Fibroblast of skin of right biceps (primary cell): ENCODE measurements at places on chromosomes 12 and 14.

DNA sequence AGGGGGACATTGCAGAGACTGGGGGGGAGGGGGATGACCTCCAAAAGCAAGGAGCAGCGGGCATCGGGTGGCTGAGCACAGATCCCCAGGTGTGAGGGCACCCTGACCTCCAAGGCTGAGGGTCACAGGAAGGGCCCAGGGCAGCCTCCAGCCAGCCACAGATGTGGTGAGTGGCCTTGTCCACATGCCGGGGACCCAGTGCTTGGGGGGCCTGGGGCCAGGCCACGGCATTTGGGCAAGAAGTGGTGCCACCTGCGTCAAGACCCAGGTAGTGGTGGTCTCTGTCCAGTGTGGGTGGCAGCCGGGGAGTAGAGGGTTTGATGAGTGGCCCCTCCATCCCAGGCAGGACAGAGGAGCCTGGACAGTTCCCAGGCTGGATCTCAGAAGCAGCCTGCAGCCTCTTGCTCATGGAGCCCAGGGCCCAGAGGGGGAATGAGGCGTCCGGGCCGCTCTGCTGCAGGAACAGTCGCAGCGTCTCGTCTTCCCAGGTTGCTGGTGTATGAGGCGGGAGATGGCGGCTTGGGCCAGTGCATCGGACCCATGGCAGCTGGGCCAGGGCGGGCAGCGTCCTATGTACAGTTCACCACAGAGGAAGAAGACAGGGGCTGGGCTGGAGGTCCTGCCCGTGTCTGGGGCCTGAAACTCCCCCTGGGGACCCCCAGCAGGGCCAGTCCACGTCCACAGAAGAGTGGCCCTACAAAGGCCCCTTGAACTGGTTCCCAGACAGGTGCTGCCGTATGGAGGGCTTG lies 33.5 kb downstream of the CCNK start:
- DNase-seq, result no peak

DNA sequence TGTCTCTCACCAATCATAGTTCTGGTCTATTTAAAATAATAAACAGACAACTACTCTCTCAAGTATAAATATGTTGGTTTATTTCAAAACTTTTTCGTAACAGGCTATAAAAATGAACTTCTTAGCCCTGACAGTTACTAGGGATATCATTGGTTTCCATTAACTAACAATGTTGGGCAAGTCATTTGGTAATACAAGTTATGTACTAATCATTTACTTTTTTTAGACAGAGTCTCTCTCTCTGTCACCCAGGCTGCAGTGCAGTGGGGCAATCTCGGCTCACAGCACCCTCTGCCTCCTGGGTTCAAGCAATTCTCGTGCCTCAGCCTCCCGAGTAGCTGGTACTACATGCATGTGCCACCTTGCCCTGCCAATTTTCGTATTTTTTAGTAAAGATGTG lies 14.6 kb upstream of the KANSL2 start:
- DNase-seq, result no peak

DNA sequence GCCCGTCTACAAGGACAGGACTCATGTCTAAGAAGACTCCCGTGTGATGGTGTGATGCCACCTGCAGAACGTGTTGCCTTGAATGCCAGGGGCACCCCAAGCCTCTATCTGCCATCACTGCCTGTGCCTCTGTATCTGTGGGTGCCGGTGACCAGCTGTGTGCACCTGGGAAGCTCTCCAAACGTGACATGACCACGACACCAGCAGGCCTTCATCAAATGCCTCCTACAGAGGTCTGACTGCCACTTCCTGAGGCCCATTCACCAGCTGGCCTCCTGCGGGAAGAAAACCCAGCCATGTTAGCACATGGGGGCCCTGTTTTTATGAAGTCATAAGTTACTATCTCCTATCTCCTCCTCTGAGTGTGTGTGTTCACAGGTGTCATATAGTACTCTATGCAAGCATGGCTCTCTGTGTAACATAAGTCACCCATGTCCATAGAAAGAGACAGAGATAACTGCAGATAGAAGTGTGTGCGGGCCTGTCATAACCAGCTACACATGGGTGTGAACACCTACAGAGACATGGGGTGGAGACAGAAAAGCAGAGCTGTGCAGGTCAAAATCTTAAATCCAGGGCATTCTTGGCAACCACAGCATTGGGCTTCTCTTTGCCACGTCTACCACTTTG lies 18.3 kb upstream of the SERPINA4 start:
- no peak for DNase-seq

GRCh38 chr12:102483466-102483865 lies 3.1 kb upstream of the IGF1 start:
- no peak for DNase-seq

DNA sequence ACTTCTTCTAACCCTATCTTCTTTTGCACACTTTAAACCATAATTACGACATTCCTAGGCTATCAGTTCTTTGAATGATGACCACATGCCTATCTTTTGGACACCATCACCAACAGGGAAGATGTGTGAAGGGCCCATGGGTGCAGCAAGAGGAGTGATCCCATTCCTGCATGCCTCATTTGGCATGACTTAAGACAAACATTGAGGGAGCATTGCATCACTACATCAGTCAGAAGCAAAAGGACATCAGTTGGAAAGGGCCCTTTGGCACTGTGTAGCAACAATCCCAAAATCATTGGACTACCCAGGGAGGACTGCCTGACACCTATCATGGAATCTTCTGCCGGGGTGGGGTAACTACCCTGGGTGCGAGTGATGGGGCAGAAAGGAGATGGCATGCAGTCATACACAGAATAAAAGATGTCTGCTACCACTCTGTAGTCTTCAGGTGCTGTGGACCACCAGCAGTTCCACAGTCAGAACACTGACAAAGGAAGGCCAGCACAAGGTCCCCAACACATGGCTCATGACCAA lies 10.7 kb upstream of the TMBIM6 start:
- peak; percentile 15 for DNase-seq

DNA sequence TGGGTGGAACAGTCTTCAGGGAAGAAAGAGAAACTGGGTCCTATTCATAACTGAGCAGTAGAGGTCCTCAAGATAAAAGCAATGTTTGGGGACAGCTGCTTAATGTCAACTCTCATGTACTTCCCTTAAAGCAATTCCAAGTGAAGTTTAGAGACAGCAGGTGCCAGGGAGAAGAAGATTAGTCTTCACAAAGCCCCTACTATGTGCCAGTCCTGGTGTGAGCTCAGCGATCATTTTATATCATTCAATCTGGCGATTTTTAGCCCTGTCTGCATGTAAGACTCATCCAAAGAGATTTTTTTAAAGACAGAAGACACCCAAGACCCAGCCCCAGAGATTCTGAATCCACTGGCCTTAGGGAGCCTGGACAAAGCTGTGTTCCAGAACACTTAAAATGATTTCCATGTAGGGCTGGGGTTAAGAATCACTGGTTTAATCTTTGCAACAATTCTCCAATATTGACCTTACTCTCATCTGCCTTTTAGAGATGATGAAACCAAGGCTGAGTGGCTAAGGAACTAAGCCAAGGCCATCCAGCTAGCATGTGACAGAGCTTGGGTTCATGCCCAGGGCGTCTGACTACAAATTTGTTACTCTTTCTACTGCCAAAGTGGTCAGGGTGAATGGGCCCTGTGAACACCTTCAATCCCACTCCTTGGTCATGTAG lies 404.5 kb upstream of the TBX3 start:
- DNase-seq, result no peak

- DNase-seq, result no peak
Observed at GRCh38 chr12:29050503-29050902, 98.6 kb upstream of the FAR2 start.

- DNase-seq, result no peak
Observed at GRCh38 chr14:69754487-69754886, 12.5 kb upstream of the SRSF5 start.

GRCh38 chr12:12776261-12776660 lies 9.2 kb upstream of the APOLD1 start:
- DNase-seq, result no peak

DNA sequence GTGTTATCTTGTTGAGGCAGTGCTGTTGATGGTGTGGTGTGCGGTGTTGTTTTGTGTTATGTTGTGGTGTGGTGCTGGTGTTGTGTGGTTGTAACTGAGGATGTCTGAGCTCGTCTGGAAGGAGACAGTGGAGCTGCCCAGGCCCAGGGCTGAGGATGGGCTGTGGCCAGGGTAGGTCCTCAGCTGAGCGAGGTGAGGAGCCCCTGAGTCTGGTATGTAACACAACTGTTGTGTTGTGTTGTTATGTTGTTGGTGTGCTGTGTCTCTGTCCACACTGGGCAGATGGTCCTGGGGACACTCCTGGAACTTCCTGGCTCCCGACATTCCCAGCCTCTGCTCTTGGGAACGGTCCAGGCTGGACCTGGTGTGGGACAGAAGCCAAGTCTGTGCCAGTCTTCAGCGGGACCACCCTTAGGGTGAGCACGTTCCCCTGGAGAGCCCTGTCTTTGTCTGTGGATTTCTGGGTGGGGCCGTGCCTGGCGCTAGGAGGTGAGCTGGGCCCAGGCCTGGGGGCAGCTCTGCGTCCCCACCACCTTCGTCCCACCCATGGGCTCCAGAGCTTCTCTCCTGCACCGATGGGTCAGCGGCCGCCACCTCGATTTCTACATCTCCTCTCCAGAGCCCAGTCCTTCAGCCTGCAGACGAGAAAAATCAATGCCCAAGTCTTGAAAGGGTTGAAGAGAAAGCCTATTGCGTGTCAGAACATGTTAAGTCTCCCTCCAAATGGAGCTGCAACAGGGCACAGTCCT lies 27.4 kb upstream of the SFSWAP start:
- no peak for DNase-seq

DNA sequence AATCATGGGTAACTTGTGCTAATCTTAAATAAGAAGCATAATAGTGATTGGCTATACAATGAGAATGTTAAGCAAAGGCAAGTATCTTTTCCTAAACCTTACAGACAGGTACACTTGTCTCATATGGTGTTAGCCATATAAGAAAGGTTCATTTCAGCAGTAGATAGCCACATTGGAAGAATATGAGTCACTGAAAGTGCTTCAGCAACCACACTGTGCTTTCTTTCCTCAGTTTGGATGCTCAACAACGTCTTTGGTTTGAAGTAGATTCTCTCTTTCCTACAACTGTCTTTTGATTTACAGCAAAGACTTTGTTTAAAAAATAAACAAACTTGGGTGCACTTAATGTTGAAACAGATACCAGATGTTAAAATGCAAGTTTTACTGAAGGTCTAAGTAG lies 8.9 kb downstream of the DDHD1 start:
- no peak for DNase-seq

DNA sequence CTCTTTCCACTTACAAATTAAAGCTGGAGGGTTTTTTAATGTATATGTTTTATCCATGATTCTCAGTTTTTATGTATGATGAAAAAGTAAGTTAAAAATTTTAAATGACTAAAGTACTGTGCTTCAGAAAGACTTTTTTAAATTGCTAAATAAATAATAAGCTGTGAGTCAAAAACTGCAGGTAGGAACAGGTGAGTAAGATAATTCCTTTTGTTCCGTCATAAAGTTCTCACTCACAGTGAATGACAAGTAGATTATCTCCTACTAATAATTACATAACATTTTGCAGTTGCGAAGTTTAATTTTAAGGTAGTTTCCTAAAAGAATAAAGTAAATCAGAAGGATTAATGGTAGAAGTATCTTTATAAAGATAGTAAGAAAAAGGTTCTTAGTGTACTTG lies 78.0 kb downstream of the PRKCH start:
- DNase-seq, result no peak

DNA sequence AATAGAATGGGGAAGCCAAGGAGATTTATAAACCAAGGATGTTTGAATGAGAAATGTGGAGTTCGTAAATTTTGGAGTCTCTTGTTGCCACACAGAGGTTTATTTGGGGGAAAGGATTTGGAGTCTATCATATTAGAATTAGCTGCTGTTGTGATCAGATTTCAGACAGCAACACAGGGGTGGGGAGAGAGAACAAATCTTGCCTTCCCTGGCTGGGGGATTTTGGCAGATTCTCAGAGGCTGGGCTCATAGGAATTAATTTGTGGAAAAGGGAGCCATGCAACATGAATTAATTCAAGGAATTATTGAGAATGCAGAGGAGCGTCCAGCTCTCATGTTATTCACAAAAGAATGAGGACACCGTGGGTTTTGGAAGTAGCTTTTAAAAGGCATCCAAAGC lies 73.9 kb upstream of the PRMT8 start:
- no peak for DNase-seq

DNA sequence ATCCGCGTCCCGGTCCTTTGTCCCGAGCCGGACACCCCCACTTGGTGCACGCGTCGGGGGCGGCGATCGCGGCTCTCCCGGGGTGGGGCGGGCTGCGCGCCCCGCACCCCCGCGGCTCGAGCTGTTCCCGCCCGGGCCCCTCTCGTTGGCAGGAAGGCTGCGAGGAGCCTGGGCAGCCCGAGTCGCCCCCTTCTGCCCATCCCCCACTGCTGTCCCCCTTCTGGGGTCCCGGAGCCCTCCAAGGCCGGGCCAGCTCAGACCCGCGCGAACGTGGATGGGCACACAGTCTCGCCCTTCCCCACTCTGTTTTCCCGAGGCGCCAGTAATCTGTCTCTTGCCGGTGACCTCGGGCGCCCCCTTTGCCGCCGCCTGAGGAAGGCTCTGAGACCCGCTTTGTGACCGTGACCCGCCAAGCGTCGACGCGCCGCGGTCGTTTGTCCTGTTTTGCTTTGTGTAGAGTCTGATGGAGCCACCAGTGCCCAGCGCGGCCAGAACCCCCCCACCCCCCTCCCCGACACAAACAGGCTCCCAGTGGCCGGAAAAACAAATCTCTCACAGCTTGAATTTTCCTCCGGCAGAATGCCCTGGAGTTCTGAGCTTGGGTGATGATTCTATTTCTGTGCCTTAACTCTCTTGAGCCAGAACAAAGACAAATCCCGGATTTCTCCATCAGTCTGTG lies 610 bp downstream of the C14orf132 start:
- DNase-seq, result peak; percentile 29

DNA sequence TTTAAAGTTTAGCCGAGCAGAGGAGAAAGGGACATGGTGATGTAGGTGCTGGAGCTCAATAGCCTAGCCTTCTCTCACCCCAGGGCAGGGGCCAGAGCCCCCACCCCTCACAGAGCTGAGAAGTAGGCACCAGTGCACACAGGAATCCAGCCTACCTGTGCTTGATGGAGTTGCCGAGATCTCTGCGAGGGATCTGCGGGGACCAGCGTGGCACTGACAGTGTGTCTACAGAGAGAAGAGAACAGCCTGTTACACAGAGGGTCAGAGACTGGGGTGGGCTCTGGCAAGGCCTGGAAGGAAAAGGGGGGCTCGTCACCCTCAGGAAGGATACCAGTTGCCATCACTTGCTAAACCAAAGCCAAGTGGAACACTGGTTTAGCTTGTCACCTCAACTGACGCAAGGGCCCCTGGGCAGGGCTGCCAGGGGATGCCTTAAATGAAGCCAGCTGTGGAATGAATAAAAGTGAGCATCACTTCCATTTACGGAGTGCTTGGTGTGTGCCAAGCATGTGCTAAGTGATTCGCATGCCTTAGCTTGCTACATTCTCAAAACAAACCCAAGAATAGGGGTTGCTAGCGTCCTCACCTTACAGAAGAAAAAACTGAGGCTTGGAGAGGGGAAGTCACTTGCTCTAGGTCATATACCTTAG lies 220.8 kb upstream of the NOS1 start:
- DNase-seq, result peak; percentile 22

GRCh38 chr12:132561427-132562156 lies 48.8 kb downstream of the LRCOL1 start:
- DNase-seq, result no peak

DNA sequence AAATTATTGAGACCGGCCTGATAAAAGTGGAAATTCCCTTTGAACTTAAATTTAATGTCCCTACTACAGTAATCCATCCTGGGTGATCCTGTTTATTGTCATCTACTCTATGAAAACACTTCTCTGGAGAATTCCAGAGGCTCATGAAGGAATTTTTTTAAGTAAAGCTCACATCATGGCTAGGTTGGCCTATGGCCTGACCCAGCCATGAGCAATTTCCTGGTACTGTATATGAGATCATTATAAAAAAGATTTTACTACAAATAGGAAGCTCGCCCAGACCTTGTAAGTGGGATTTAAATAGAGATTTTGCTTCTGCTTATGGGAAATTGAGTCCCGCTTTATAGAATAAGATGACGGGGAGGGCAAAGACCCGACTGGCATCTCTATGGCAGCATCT lies 215.5 kb downstream of the DPF3 start:
- peak; percentile 72 for DNase-seq
